ENCODE measurements at places on chromosomes 7 and 10.

GRCh38 chr10:113304726-113305125 lies 248.1 kb upstream of the HABP2 start:
- DNase-seq = no peak

GRCh38 chr10:18271491-18271890 lies 131.3 kb downstream of the CACNB2 start:
- no peak for DNase-seq

GRCh38 chr7:29328045-29328444 lies 133.5 kb downstream of the CHN2 start:
- no peak for DNase-seq

GRCh38 chr10:61950449-61951143 lies 49.1 kb downstream of the ARID5B start:
- no peak for DNase-seq

DNA sequence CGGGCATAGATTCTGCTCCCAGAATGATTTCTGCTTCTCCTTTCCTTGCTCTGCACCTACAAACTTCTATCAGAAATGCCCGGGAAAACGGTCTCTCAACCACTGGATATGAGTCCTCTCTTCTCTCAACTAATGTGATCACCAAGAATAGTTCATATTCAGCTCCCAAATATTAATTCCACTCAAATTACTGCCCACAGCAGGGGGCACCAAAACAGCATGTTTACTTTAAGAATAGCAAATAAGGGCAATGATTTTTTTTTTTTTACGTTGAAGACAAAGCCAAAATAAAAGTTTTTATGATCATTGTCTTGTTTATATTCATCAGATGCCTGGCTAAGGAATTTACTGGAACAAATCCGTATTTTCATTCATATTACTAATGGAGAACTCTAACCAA lies 94.9 kb upstream of the PRSS1 start:
- DNase-seq = no peak

GRCh38 chr10:130353928-130354572 lies 217.9 kb downstream of the GLRX3 start:
- DNase-seq = no peak

GRCh38 chr7:18835001-18835690 lies 282.3 kb downstream of the TWIST1 start:
- DNase-seq = no peak

- no peak for DNase-seq
Observed at GRCh38 chr7:29170781-29171180, 23.8 kb upstream of the CHN2 start.

DNA sequence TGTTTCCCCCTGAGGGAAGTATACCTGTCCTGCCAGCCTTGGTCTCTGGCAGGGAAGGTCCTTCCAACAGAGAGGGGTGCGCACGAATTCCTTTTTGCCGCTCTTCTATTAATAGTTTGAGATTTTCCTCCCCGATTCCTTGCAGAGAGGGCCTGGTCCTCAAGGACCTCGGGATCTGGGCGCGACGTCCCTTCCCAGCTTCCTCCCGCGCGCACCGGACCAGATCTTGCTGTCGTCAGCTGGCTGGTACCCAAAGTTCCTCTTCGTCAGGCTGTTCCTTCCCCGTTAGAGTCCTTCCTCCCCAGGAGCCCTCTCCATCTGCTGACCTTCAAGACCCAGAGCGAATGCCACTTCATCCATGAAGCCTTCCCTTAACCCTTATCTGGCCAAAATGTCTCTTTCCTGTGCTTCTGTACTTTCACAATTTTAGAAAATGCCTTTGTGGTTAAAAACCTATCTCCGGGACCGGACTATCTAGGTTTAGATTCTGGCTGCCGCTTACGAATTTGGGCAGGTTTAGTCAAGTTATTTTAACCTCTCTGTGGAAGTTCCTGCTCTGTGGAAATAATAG lies 851 bp upstream of the GOT1 start:
- DNase-seq = peak; percentile 1

Data from stimulated activated CD4-positive, alpha-beta T cell treated with anti-CD3 and anti-CD28 coated beads, TNF-alpha, amount 100 ng/mL, for 48 hours (primary cell).